ENCODE measurements at places on chromosomes 11 and 22.

DNA sequence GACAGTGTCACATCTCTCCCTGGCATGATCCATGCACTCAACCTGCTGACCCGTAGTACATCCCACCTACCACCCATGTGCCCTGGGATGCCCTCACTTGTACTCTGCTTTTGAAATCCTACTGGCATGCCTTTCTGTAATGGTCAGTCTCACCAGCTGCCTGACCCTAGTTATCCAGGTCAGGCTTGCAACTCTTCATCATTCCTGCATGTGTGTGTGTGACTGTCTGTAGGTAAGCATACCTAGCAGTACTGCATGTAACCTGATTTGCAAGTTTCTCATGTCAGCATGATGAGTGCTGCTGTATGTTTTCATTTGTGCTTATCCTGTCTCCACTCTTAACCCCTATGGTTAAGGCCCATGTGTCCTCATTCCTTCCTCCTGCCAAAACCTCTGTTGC, 202.0 kb upstream of the MTNR1B start:
- no peak overlapping the region for H3K27ac ChIP-seq
- no peak for DNase-seq
- no peak overlapping the region for H3K4me3 ChIP-seq
- H3K36me3 ChIP-seq, result no peaks in the 10 kb centered on the region

GRCh38 chr11:86978247-86978646, 23.1 kb upstream of the FZD4 start:
- DNase-seq, result no peak
- H3K4me3 ChIP-seq, result no peak overlapping the region
- peaks cover 3% of the 10 kb centered on the region for H3K27me3 ChIP-seq
- no peaks in the 10 kb centered on the region for H3K36me3 ChIP-seq
- H3K4me1 ChIP-seq, result no peaks in the 10 kb centered on the region

GRCh38 chr11:76798671-76799065, 15.5 kb downstream of the TSKU start:
- peak overlapping the region; percentile 45 for H3K4me3 ChIP-seq
- no peaks in the 10 kb centered on the region for H3K36me3 ChIP-seq
- H3K4me1 ChIP-seq, result peaks cover 7% of the 10 kb centered on the region
- peaks cover 6% of the 10 kb centered on the region for H3K27me3 ChIP-seq
- no peak overlapping the region for H3K27ac ChIP-seq

DNA sequence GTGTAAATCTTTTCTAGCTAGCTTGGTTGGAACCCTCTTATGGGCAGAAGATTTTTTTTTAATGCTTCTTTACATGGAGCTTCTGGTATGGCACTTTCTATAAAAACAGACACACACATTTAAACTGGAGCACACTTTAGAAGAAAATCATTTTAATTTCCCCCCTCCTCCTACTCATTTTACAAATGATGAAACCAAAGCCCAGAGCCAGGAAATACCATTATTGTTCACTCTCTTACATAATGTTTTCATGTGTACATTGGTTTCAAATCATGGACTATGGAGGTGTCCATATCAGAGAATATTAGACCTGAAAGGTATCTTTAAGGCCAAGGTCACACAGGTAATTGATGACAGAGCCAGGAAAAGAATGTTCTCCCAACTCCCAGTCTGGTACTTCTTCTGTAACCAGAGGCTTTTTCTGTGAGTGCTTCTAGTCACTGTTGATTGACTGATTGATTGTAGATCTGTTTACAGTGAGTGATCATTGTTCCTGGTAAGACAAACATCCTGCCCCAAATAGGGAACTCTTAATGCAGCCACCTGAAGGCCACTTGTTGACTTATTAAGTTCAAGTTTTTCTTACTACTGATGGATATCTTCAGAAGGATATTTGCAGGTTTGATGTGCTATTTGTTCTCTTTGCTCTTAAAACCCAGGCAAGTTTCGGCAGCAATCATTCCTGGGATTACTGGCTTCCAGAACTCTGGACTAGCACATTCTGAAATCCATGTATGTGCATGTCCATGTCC, 26.8 kb upstream of the ME3 start:
- H3K27me3 ChIP-seq, result no peaks in the 10 kb centered on the region
- H3K27ac ChIP-seq, result no peak overlapping the region
- DNase-seq, result no peak
- H3K36me3 ChIP-seq, result no peaks in the 10 kb centered on the region

DNA sequence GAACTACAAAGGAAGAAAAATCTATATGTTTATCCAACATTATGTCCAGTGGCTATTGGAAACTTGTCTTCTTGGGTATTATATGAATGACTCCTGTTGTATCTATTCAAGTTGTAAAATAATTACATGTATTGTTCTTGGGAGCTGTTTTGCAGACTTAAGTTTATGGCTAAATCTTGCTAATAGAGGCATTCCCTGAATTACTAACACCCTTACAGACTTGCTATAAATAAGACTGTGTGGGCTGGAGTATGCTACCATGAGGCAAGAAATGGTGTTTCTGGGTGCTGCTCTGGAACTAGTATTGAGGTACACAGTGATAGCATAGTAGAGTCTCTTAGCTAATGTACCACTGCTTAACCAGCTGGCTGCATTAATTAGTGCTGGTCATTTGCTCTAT, 155.1 kb downstream of the HIPK3 start:
- H3K27ac ChIP-seq, result no peak overlapping the region
- no peak for DNase-seq
- H3K4me3 ChIP-seq, result no peak overlapping the region
- H3K36me3 ChIP-seq, result no peaks in the 10 kb centered on the region
- no peaks in the 10 kb centered on the region for H3K4me1 ChIP-seq

GRCh38 chr11:85809863-85810262, 1.1 kb downstream of the SYTL2 start:
- no peaks in the 10 kb centered on the region for H3K27me3 ChIP-seq
- H3K27ac ChIP-seq, result peak overlapping the region; percentile 97
- peaks cover 50% of the 10 kb centered on the region for H3K4me1 ChIP-seq
- no peak for DNase-seq
- peak overlapping the region; percentile 88 for H3K4me3 ChIP-seq

- no peak overlapping the region for H3K4me3 ChIP-seq
- H3K4me1 ChIP-seq, result peaks cover 6% of the 10 kb centered on the region
- DNase-seq, result no peak
- H3K27ac ChIP-seq, result no peak overlapping the region
- H3K36me3 ChIP-seq, result no peaks in the 10 kb centered on the region
- H3K27me3 ChIP-seq, result no peaks in the 10 kb centered on the region
Measured at GRCh38 chr11:130769782-130770535, 146.3 kb downstream of the SNX19 start.

DNA sequence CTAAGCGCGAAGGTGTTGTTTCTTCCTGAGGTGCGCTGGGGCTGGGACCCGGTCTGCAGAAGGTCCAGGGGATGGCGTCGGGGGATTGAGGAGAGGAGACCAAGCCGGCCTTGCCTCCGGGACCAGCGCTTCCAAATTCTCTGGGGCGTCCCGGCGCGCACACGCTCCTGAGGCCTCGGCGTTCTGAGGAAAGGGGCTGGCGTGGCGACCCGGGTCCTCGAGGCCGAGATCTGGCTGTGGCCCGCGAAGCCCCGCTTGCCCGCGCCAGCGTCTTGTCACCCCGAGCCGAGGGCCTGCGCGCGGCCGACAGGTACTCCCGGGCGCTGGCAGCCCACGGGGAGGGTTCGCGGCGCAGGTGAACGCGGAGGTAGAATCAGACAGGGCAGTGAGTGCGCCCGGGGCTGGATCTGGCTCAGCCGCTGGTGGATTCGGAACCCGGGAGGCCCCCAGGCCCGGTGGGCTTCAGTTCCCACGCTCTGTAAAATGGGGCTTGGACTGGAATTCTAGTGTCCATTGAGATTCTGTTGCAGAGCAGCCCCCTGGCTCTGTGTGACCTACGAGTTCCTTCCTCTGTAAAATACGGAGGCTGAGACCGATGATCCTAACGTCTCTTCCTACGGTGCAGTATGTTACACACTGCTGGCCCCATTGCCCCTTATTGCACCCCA, 14.7 kb downstream of the SSH3 start:
- H3K4me1 ChIP-seq, result peaks cover 47% of the 10 kb centered on the region
- DNase-seq, result no peak
- no peaks in the 10 kb centered on the region for H3K27me3 ChIP-seq
- H3K4me3 ChIP-seq, result peak overlapping the region; percentile 99
